ENCODE measurements at places on chromosomes 5 and 9. TPM values are rescaled to one million over a fixed set of nuclear protein-coding genes. Genes with fewer than 3 reads are reported as not detected.

DNA sequence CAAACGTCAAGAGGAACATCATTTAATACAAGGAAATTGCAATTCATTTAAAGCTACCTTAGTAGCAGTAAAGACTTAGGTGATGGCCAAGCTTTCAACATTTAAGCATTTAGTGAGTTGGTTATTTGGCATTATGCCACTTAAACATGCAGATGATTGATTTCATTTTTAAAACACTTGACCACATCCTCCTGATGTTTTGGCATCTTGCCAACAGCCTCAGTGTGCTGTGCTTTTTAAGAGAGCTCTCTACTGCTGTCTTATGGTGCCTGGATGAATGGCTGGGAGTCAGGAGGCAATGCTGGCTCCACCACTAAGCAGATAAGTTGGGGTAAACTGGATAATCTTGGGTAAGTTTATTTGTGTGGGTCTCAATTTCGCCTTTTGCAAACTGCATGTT, 364.5 kb downstream of the MAN2A1 start:
- DNase-seq: no peak

DNA sequence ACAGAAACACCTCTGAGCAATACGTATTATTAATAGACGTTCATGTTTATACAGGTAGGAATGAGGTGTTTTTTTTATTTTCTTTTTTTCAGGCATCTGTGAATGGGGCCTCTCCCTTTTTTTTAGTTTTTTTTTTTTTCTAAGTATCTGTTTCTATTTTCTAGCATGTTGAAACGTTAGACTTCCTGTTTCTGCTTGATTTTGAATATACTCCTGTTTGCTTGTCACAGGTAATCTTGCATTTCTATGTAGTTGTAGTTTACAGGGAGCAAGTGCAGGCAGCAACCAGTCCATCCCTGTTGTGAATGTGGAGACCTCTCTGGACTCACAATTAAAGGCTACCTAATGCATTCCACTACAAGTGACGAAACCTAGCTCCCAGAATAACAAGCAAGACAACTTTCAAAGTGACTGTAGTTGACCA, 22.8 kb upstream of the TNFAIP8 start:
- DNase-seq: no peak

- no peak for DNase-seq
These were observed 150.0 kb upstream of the ACO1 start for GRCh38 chr9:32234451-32234850.

DNA sequence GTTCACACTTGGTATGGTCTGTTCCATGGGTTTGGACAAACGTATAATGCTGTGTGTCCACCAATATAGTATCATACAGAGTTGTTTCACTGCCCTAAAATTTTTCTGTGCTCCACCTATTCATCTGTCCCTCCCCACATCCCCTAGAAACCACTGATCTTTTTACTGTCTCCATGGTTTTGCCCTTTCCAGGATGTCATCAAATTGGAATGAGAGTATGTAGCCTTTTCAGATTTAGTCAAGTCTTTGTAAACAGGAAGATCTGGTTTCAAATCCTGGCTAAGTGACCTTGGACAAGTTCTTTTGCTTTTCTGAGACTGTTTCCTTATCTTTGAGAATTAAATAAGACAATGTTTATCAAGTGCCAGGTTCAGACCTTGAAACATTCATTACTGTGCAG, 13.2 kb upstream of the LVRN start:
- DNase-seq: no peak

DNA sequence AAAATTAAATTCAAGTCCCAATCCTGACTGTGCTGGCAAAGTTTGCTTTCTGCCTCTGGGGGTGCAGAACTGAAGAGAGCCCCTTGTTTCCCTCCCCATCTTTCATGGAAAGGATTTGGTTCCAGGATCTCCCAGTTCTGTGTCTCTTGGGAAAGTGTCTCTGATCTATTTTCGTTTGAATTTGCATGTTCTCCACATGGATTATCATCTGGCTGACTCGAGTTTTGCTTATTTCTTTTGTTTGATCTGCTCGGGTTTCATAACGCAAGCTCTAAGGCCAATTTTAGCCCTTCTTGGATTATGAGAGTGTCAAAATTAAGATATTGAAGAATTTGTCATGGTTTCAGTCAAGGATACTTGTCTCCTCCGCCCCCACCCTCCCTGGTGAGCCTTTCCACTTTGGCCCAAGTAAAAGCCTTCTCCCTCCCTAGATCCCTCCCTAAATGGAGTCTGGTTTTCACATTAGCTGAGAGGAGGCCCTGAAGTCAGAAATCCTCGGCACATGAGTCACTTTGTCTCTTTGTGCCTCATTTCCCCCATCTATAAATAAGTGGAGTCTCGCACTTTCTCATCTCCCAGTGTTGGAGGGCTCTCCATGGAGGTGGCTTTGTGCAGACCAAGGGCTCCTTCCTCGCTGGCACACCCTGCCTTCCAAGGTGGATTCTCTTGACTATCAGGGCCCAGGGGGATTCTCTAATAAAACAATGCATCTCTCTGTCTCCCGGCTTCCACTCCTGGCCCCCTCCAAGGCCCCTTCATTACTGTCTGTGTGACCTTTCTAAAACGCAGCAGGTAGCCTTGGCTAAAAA, 17.3 kb downstream of the ADRB2 start:
- no peak for DNase-seq

GRCh38 chr5:10289353-10289752, 18.3 kb downstream of the CMBL start:
- no peak for DNase-seq

GRCh38 chr5:81353189-81353588, 40.7 kb downstream of the ACOT12 start:
- no peak for DNase-seq

GRCh38 chr5:110086658-110087388, 397.1 kb downstream of the MAN2A1 start:
- DNase-seq: no peak

GRCh38 chr9:70480405-70480980, 66.0 kb upstream of the KLF9 start:
- no peak for DNase-seq

GRCh38 chr5:56831773-56832172, 16.4 kb downstream of the MAP3K1 start:
- DNase-seq: no peak

PCDHGC3 gene
- 29.4 TPM for total RNA-seq

IRX1 gene
- 14.8 TPM for total RNA-seq

RFX3 gene
- total RNA-seq: 17.5 TPM

ACTBL2 gene
- not detected for total RNA-seq

OR2V2 gene
- total RNA-seq: not detected

PCBD2 gene
- 12.8 TPM for total RNA-seq

PCDHGA9 gene
- 2.3 TPM for total RNA-seq

PCDHGA4 gene
- 3.9 TPM for total RNA-seq
